ENCODE measurements at places on chromosomes 6 and 20.

GRCh38 chr20:9019833-9020232 is 49.1 kb upstream of the PLCB4 start:
- DNase-seq: no peak

- DNase-seq: no peak
These were observed 1.3 kb downstream of the PCNA start for GRCh38 chr20:5118220-5119142.

GRCh38 chr20:49138431-49138830 is 49.7 kb downstream of the STAU1 start:
- no peak for DNase-seq

GRCh38 chr6:63567966-63568365 is 4.3 kb upstream of the LOC128125822 start:
- DNase-seq: no peak

DNA sequence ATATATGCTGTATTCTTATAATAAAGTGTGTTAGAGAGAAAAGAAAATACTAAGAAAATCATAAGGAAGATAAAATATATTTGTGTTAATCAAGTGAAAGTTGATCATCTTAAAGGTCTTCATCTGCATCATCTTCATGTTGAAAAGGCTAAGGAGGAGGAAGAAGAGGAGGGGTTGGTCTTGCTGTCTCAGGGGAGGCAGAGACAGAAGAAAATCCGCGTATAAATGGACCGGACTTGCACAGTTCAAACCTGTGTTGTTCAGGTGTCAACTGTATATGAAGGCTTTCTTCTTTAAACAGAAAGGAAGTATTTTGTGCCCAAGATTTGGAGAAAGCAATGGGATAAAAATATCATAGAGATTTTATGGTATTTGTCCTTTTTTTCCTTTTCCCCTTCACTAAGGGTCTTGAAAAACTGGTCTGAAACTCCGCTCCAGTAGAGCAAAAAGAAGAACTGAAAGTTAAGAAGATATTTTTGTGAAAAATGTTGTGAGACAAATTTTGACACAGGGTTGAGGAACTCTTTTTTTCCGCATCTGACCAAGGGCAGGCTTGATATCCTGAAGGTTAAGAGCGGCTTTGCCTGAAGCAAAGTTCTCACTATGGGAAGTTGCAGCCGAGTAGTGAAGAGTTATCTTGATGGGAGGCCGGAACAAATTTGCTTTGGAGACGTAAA is 350.7 kb downstream of the LAMA2 start:
- DNase-seq: no peak

- no peak for DNase-seq
These were observed 19.9 kb upstream of the MUC21 start for GRCh38 chr6:30963641-30964040.

- no peak for DNase-seq
These were observed 17.7 kb upstream of the CCN6 start for GRCh38 chr6:112036088-112036637.

DNA sequence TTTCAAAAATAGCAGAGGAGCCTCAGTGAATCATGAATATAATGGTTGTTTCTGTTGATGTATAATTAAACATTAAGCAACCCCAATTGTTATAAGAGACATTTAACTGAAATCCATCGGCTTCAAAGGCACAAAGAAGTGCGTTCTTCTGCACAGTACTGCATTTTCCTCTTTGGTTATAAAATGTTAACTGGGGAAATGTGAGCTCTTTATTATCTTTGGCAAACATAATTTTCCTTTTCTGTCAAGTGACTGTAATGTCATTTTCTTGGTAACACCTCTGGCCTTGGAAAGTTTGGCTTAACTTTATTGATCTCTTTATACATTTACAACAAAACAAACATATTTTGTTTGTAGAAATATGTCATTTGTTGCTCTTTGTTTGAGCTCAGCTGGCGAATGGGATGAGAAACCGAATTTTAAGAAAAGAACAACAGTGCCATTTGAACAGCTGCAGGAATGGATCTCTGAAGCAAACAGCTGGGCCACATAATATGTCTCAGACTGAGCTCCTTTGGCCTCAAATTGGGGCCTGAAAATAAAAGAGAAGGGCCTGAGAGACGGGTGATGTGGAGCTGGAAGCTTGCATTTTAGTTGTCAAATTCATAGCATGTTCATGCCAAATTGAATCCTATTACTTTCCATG is 427.0 kb upstream of the SPTLC3 start:
- DNase-seq: no peak

- DNase-seq: no peak
These were observed 52.6 kb upstream of the TMEM200A start for GRCh38 chr6:130313206-130313605.

DNA sequence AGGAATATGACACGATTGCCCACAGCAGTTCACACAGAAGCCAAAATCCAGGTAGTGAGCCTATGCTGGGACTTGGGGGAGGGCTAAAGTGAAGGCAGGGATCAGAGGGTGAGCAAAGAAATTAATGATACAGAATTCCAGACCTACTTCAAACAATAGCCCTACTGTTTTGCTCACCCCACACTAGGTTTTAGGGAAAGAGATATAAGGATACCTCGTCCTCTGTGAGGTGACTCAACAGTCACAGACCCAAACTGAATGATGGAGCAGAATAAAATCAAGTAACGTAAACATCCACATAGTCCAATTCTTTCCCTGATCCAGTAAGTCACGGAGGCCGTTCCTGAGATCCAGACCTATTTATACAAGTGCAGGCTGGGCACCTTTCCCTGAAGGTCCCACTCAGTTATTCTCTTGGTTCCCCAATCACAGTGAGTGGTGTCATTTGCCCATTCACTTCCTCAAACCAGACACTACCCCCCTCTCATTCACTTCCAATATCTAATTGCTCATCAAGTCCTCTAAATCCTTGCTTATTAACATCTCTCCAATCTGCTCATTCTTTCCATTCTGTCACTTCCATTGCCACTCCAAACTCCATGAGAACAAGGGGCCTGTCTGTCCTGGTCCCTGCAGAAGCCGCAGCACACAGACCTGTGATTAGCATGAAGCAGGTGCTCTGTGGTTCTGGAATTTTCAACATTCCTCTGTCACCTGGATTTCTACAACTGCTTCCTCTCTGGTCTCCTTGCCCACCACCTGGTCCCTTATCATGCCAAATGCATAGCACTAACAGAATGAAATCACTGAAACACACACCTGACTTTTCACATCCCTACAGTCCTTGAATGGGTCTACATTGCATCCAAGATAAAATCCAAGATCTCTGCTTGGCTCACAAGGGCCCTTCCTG is 55.9 kb downstream of the ATXN1 start:
- DNase-seq: no peak

GRCh38 chr6:123014835-123015234 is 18.8 kb downstream of the CLVS2 start:
- no peak for DNase-seq

DNA sequence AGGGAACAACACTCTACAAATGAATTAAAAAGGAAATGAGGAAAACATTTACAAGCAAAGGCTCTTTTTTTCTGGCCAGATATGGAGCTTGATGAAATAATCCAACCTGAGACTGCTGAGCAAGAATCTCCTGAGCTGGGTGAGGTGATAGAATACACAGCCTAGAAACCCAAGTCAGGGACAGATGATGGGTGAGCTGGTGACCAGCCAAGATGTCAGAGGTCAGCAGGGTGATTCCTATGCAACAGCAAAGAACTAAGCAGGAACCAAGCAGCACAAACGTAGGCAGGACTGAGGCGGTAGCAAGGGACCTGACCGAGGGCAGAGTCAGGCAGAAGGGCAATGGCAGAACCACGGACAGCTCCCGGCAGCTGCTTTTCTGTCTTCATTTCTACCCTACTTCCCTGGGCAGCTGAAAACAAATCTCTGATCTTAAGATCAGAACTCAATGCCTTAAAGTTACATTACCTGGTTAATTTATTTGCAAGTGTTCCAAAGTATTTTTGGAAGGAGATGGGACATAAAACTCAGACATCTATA is 75.1 kb downstream of the CDC40 start:
- DNase-seq: no peak

DNA sequence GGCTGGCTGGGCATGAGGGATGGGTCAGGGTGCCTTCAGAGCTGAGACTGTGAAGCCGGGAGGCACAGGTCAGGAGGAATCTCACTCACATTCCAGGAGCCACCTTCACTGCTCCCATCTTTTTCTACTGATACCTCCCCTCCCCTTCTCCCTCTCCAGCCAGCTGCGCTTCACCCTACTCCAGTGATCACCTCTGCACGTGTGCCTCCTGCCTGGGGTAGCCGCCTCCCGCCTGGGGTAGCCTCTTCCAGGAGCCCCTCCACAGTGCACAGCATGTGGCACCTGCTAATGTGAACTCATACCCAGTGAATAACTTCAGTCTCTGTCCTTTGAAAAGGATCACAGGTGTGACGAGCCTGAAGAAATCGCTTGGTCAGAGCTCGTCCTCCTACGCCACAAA is 232.6 kb downstream of the TMEM242 start:
- no peak for DNase-seq

- DNase-seq: no peak
These were observed 24.6 kb downstream of the SLCO4A1 start for GRCh38 chr20:62666736-62667529.

DNA sequence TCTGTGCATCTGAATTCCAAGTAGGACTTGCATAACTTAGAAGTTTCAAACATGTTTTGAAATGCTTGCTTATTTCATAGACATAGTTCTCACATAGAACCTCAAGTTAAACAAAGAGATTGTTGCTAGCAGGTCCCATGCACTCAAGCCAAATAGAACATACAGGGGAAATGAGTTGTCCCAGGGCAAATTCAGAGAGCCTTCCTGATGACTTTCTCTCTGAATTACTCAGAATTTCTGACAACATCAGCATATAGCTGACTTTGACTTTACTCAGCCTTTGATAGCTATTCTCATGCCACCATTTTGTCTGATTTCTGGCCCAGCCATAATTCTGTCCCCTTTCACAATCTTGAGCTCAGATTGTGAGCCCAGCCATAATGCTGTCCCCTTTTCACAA is 333.2 kb upstream of the PLCB4 start:
- DNase-seq: no peak

DNA sequence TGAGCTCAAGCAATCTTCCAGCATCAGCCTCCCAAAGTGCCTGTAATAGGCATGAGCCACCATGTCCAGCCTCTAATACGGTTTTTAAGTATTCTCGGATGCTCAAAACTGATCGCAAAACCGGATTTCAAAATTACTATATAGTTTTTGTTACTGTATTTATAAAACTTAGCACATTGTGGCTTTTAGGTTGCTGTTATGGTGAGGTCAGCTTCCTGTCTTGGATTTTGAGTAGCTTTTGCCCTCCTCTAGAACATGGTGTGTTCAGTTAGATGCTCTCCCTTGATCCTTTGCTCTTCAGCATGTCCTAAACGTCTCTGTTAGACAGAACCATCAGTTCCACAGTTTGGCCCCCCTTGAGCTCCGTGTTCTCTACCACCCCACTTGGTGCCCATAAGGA is 96.2 kb downstream of the RPP40 start:
- no peak for DNase-seq

DNA sequence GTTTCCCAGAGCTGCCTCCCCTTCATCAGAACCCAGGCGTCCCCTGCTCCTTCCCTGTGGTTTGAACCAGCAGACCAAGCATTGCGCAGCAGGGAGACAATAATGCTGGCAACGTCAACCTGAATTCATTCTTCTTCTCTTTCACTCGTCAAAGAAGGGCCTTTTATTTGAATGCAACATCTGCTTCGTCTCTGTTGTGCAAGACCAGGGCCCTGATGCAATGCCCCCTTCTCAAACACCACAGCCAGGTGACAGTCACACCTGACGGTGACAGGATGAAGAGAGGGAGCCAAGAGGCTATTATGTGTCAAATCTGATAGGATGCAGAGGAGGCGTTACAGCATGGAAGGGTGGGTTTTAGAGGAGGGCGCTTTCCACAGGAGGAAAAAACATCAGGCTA is 8.0 kb downstream of the INSM1 start:
- DNase-seq: no peak

DNA sequence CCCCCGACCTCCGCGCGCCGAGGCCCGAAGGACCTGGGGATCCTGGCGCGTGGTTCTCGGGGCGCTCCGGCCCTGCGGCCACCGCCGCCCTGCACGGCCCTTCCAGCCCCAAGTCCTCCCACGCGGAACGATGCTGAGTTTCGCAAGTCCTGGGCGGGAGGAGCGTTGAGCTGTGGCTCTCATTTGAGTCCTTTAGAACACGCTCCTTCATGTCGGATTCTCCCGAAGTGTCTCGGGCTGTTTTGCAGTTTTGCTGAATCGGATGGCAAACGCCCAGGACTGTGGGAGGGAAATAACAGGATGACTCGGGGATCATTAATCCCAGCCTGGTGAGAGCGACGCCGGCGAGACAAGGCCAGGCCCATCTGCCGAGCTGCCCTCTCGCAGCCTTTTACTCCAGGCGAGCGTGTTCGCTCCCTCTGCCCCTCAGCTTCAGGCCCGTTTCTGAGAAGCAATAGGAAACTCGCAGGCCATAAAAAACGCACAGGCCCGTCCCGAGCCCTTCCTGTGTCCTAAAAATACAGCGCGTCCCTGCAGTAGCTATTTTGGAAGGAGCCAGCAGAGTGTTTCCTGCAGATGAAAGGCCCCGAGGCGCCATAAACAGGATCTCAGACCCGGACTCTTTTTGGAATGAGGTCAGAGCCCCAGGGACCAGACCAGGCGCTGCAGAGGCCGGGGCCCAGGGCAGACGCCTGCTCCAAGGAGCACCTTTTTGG is 153.5 kb downstream of the DLL1 start:
- no peak for DNase-seq

- DNase-seq: no peak
These were observed 967.3 kb upstream of the ADGRB3 start for GRCh38 chr6:67667637-67668422.

- no peak for DNase-seq
These were observed 80.3 kb downstream of the NDUFAF5 start for GRCh38 chr20:13865156-13865555.

- no peak for DNase-seq
These were observed 98.8 kb downstream of the ASXL1 start for GRCh38 chr20:32456869-32457478.

DNA sequence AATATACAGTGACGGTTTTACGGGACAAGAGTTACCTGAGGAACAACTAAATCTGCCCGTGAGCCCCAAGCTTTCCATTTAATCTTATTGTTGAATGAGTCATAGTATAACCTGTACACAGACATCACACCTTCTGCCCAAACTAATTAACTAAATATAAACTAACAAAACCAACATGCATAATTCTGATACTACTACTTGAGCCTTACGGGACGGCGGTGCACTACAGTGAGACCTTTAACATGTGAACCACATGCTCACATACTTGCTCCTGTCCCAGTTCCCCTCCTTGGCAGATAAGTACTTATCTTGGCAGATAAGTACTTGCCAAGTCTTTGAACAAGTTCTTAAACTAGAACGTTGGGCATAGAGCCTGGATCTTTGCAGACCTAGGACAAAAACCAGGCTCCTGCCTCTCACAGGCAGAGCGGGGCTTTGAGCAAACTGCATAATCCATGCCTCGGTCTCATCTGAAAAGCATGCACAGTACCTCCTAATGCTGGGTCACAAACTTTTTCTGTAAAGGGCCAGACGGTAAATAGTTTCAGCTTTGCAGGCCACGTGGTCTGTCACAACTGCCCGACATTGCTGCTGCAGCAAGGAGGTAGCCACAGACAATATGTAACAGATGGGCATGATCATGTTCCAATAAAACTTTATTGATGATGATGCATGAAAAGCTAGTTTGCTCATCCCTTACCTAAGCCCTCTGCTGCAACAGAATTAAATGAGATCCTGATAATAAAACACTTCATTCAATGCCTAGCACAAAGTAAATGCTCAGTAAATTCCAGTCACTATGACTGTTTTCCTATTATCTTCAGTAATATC is 23.0 kb downstream of the ZNF217 start:
- DNase-seq: no peak

- DNase-seq: no peak
These were observed 70.1 kb downstream of the ZNF292 start for GRCh38 chr6:87225511-87225910.

Data from activated CD4-positive, alpha-beta T cell treated with anti-CD3 and anti-CD28 coated beads, Interleukin-2, amount 50 U/mL, for 24 hours (primary cell).